CD4-positive, alpha-beta T cell treated with Interferon gamma for 1 hour (primary cell): ENCODE measurements at places on chromosomes 6 and 20.

DNA sequence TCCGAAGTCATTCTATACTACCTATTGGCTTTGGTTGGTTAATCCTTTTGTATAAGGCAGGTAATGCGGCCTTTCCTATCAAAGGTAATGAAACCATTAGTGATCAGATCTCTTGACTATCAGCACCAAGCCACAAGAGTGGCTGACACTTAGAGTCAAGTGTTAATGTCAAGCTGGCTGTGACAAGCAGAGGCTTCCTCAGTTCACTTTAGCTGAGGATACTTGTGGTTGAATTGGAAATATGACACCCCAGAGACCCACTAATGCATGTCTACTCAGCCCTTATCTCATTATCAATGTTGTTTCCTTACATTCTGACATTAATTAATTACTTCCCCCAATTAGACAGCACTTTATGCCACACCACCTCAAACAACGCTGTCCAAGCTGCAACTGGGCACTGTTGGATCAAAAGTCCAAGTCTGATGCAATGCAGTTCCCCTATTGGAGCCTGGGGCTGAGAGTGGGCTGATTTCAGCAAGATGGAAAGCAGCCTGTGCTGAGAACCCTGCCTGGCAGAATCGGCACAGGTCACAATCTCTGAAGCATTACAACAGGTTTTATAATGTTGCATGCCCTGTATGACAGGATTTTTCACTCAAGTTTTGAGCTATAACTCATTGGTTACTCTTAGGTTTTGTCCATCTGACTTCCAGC, 273.5 kb downstream of the COL12A1 start:
- no peak for DNase-seq

DNA sequence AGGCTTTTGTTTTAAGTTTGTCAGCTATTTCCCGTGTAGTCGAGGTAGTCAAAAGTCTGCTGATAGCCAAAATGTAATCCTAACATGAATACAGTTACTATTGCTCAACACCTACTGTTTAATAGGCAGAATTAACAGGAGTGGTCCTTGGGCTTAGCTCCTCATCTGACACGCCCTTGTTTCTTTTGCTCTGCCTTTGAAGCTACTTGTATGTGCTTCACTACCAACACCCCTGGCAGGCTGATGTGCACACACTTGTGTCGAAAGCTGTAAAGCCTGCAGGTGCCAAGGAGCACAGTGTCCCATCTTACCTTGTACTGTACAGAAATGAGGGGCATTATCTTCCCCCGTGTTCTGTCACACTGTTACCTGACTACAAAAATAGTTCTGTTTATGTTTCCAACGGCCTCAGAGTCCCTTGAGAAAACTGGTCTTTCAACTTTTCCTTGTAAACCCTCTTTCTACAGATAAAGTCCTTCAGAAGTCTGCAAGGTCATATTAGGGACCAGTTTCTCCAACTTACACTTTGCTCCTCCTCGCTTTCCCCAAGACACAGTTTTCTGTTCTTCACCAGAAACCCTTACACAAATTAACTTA, 9.3 kb downstream of the SDHAF4 start:
- DNase-seq = no peak

DNA sequence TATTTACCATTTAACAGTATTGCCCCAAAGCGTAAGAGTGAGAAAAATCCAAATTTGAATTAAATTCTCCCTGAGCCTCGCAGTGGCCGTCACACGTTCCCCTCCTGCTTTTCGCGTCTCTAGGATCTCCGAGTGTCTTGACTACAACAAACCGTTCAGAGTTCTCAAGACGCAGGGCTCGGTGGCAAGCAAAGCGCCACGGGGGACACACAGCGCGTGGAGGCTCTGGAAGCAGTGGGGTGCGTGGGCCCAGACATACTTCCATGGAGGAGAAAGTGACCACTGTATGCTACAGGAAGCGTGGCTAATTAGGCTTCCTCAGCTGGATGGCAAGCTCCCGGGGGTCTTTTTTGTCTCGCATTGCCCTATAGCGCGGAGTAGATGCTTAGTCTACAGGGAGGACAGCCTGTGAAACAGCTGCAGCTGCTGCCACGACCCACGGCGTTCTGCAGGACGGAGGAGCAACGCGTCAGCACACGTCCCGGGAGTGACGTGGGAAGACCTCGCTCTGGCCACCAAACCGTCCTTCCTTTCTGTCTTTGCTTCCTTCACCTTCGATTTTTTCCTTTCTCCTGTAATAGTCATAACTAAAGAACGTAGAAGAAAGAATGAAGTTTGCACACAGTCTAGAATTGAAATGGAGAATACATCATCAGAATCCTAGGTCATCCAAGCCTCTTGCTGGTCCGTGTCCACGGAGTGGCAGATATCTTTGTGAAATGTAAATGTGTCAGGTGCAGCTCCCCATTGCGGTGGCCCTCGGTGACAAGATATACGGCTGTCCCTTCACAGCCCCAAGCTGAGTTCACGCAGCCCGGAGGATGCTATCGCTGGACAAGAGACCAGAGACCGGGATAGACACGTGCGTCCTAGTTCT, 104.2 kb upstream of the QKI start:
- no peak for DNase-seq

DNA sequence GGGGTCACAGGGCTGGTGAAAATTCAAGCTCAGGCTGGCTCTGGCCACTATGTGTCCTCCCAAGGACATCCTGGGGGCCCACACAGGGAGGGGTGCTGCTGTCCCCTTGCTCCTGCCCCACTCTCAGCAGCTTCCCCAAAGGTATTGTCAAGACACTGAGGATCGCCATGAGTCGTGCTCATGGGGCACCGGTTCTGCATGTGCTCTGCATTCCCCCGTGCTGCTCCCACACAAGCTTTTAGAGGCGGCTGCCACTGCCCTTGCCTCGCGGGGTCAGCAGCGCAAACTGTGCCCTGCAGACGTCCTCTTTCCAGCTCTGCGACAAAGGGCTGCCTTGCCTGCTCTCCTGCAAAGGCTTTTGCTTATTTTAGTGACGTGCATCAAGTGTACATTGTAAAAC, 179.8 kb downstream of the ERMARD start:
- no peak for DNase-seq

DNA sequence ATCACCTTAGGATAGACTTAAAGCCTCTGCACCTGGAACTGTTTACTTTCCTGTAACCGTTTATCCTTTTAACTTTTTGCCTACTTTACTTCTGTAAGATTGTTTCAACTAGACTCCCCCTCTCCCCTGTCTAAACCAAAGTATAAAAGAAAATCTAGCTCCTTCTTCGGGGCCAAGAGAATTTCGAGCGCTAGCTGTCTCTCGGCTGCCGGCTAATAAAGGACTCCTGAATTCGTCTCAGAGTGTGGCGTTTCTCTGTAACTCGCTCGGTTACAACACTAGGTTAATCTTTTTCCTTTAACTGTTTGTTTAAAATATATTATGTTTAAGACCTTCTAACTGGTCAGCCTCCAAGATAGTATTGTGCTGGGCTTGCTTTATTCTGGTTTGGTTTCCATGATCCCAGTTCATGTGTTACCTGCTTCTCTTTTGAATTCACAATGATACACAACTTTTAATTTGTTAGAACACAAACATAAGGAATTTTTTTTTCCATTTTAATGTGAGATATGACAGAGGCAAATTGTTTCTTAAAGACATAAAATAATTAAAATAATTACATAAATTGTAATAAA, 8.7 kb upstream of the NQO2 start:
- no peak for DNase-seq

DNA sequence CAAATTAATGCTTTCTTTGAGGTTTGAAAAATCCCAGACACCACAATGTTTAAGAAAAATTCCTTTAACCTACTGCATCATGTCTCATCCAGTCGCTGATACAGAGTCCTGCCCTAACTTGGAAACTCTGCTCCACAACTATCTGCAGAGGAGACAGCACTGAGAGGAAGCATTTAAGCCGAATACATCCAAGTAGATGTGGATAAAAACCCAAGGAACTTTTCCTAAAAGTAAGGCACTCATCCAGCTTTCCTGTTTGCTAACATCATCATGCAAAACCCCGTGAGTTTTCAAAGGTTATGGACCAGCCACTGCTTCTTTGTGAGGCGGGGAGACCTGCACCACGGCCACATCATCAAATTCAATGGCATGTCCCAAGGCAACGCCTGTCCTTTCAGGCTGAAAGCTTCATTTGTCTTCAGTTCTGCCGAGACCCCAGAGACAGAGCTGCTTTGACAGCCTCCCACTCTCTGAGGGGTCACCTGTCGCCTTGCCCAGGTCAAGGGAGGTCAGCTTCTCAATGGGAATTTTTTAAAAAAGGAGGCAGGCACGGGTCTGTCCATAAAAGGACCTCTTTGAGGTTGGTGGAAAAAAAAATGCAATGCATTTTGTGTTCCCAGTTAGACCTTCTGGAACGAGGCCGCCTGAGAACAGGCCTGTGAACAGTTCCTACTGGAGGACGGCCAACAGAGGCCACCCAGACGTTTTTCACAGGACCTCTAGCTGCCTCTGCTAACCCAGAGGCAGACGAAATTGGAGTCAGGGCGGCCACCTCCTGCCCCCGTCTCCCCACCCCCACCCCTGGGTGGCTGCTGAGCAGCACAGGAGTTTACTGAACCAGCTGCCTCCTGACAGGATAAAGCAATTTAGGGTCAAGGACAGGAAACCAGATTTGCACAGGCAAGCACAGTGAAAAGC, 142.5 kb upstream of the HDDC2 start:
- DNase-seq = no peak

GRCh38 chr6:65671922-65672321, 35.1 kb downstream of the EYS start:
- no peak for DNase-seq

DNA sequence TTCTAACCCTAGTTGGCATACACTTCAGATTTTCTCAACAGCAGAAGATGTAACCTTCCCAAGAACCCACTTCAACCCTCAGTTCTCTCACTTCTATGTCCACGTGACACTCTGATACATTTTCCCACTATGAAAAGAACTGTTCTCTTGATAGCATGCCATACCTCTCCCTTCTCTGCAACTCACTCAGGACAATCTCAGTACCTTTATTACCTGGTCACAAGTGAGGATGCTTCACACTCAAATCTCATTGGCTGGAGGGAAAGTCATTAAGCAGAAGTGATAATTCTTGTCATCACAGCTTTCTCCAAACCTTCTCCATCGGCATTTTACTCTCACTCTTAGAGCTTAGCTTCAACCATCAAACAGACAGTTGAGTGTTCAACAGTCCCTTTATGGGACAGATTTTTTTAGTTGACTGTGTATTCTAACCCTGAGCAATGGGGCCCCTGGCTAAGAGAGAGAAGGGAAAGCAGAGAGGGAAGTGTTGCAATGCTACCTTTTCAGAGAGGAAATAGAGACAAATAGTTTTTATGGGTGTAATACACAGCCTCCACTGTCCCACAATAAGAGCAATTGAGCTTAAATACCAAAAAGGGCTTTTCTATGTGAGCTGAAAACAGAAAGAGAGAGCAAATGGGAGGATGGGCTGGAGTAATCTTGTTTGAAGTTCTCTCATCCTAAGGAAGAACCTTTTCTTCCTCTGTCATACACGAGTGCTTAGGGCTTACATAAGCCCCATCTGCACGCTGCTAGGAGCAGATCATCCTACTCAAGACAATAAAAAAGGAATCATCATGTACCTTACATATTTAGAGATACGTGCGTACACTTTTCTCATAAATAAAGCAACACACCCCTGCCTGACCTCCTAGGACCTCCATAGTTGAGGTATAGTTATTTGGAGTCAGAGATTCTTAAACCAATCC, 16.0 kb downstream of the HLA-DPA1 start:
- no peak for DNase-seq

DNA sequence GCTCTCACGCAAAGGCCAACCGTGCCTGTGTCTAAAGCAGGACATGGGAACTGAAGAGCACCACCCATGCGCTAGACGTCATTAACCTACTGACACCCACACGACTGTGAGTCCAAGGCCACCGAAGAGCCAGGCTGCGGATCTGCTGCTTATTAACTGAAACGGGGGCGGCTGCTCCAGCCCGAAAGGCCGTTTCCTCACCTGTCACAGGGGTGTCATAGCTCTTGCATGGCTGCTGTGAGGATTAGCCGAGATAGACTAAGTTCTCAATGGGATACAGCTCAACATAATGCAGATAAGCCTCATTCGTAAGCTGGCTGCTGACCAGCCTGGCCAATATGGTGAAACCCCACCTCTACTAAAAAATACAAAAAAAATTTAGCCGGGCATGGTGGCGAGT, 26.7 kb downstream of the OVOL2 start:
- DNase-seq = no peak

GRCh38 chr20:44051661-44052000, 135.4 kb downstream of the JPH2 start:
- DNase-seq = no peak

GRCh38 chr20:43750774-43751166, 24.0 kb upstream of the GTSF1L start:
- DNase-seq = no peak

DNA sequence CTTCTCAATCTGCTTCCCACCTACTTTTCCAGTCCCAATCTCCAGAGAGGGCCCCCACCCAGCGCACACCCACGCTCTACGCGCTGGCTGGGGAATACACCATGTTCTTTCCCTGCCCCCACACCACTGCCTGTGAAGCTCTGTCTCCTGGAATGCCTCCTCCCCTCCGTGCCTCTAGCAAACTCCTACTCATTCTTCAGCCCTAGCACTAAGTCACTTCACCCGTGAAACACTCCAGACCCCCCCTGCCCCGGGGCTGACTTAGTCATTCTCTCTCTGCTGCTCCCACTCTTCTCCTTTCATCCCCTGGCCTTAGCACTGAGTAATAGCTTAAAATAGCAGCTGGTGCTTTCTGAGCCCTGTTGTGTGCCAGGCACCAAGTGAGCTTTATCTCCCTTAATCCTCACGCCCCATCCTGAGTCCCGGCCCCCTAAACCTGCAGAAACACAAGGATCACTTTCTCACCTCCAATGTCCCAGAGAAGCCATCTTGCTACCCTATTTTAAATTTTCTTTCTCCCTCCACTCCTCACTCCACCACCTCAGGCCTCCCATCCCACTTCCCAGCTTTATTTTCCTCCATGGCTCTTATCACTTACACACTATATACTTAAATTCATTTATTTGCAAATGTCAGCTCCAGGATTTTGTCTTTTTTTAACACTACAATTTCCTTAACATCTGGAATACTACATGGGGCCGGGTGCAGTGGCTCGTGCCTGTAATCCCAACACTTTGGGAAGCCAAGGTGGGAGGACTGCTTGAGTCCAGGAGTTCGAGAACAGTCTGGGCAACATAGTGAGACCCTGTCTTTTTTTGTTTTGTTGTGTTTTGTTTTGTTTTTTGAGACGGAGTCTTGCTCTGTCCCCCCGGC, 6.3 kb upstream of the PARD6B start:
- no peak for DNase-seq

- no peak for DNase-seq
Observed at GRCh38 chr20:6848041-6848440, 80.6 kb downstream of the BMP2 start.

GRCh38 chr6:149445095-149445466, 39.7 kb downstream of the ZC3H12D start:
- DNase-seq = no peak

DNA sequence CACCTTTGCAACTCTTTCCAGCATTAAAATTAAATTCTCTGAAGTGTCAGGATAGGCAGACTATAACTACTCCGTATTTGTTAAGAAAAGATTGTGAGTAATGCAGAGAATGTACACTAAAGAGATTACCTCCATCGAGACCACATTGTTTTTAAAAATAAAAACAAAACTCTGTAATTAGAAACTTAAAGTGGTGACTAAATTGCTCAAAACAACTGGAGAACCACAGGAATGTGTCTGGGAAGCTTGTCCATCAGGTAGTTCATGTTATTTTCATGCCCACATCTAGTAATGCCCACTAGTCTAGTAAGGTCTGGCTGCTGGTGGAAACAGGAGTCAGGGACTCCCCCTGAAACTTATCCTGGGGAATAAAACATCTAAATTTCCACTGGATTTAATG, 103.0 kb upstream of the FOXQ1 start:
- DNase-seq = no peak

GRCh38 chr6:41680182-41680965, 42.1 kb downstream of the MDFI start:
- no peak for DNase-seq

- DNase-seq = no peak
Observed at GRCh38 chr6:112934433-112935327, 587.5 kb downstream of the RFPL4B start.
